Stimulated activated CD4-positive, alpha-beta T cell treated with anti-CD3 and anti-CD28 coated beads, Interleukin-15, amount 100 ng/mL, for 1 hour (primary cell): ENCODE measurements at places on chromosomes 2 and 18.

DNA sequence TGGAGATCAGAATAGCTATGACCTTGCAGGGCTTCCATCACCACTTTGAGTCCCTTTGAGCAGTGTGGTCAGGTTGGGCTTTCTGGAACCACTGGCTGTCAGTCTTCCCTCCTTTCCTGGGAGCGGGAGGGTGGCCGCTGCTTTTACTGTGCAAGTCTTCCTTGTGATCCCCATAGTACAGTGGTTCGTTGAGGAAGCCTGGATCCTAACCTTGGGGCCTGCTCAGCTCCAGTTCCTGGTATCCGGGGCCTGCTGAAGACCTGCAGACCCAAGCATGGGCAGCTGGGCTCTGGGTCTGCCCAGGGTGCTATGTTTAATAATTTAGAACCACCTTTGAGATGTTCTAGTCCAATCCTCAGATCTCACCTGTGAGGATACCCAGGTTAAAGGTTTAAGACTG, 104.2 kb downstream of the CLIP4 start:
- DNase-seq, result no peak

DNA sequence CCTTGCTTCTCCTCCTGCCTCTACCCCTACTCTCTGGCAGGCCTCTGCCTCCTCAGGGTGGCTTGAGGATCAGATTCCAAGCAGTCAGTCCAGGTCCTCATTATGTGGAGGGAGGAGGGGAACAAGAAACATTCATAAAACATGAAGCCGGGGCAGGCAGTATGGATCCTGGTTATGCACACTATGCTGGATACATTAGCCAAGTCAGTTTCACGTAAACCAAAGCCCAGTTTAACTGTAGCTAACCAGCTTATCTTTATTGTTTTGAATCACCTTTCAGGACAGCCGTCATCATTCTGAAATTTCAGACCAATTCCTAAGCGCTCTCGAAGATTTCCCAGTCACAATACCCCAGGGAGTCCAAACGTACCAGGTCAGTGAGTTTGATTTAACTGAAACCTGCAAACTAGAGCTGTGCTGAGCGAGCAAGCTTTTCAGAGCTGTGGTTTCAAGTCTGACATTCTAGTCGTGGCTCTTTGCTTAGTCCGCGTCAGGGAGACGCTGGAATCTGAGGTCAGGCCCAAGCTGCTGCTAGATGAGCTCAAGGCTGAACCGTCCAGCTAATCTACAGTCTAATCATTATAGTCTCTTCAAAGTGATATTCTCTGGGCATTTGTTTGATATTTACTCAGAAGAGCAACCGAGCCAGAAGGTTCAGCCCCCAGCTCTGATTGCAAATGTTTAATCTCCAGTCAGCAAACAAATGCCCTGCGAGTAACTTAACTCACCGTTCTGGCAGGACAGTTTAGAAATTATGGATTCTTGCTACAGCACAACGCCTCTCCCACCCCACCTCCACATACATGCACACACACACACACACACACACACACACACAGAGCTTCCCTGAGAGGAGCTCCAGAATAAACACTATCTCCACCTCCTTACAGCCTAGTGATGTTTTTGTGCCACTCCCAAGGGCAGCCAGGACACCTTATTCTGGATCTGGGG, 63.8 kb upstream of the BZW1 start:
- no peak for DNase-seq

DNA sequence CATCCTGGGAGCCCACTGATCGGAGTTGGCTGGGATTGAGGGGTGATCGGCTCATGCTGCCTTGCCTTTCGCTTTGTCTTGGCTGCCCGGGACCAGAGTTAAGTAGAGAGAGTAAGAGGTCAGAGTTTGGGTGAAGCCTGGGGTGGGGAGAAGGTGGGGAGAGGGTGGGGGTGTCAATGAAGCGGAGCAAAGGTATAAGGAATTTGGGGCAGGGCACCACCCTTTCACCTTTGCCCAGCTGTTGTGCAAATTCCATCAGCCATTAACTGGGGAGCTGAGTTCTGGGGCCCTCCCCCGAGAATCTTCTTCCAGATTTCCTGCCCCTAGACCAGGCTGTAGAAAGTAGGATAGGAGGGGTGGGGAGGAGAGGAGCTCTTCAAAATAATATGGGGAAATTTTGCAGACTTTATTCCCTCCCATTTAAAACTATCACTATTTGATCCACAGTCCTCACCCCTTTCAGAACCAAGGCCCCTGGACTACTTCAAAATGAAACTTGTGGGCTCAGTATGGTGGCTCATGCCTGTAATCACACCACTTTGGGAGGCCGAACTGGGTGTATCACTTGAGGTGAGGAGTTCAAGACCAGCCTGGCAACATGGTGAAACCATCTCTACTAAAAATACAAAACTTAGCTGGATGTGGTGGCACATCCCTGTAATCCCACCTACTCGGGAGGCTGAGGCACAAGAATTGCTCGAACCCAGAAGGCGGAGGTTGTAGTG, at the start of gene SLC23A3:
TSS of gene SLC23A3 (minus strand) at position 100 of the 725 bp plus-strand sequence. CDS start at position 55, 45 bp downstream.
- DNase-seq, result no peak

GRCh38 chr2:158191076-158191895, 89.6 kb downstream of the UPP2 start:
- no peak for DNase-seq

- DNase-seq, result no peak
Observed at GRCh38 chr2:142190805-142191204, 60.0 kb upstream of the LRP1B start.

GRCh38 chr2:55084641-55085040, 34.4 kb upstream of the RTN4 start:
- no peak for DNase-seq

GRCh38 chr2:178066890-178067669, 5.5 kb downstream of the PDE11A start:
- DNase-seq, result no peak

- DNase-seq, result no peak
Observed at GRCh38 chr2:127648321-127648720, 2.4 kb downstream of the GPR17 start.

DNA sequence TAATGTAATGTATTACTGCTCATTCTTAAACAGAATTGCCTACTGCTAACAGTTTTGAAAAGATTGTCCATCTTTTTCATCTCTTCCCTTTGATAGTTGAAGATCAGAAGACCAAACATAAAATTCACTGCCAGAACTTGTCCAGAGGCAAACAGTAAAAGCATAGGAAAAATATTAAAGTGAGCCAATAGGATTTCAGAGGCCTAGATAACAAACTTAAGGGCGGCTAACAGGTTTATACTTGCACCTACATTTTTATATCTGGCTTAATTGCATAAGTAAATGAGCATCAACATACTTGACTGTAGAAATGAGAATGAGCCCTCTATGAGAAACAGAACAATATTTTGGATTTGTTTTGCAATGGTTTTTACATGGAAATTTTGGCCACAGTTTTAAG, 30.3 kb downstream of the ZC3H15 start:
- no peak for DNase-seq
